ENCODE measurements at places on chromosomes 3 and 15.

GRCh38 chr15:49927189-49927861, 191.7 kb downstream of the ATP8B4 start:
- no peak for DNase-seq

DNA sequence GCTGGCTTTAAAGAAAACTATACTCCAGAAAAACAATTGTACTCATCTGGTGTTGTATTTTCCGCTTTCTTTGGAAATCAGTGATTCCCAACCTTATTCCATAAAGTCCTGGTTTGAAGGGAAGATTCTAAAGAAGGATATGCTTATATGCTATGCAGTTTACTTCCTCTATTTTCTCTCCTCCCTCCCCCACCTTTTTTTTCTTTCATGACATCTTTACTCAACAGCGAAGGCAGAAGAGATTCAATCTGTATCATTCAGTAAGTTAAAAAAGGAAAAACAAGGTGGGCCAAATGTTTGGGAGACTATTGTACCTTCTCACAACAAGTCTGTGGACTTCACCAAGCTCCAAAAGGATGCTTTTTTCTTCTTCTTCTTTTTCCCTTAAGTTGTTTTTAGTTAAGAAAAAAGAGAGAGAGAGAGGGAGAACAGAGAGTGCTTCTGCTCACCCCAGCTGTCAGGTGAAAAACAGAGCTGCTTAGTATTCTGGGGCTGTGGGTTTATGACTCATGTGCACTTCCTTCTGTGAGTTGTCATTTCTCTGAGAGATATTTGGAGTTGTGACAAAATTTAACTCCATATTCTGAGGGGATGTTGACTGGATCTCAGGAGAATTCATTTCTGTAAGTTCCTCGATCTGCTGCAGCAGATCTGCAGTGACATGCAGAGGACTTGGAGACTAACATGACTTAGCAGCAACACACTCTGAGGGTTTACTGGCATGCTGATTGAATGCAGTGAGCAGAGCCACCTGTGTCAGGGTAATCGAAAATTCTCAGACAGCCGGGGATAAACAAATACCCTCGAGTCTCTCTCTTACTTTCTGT, 70.7 kb downstream of the SSR3 start:
- DNase-seq = peak; percentile 8

GRCh38 chr15:78715930-78716329, 74.9 kb upstream of the CHRNB4 start:
- DNase-seq = no peak

GRCh38 chr3:31377045-31377642, 155.6 kb upstream of the STT3B start:
- DNase-seq = no peak

DNA sequence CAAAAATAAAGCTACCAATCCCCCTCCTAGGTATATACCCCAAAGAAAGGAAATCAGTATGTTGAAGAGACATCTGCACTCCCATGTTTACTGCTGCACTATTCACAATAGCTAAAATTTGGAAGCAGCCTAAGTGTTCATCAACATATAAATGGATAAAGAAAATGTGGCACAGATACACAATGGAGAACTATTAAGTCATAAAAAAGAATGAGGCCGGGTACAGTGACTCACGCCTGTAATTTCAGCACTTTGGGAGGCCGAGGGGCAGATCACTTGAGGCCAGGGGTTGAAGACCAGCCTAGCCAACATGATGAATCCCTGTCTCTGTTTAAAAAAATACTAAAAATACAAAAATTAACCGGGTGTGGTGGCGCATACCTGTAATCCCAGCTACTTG, 10.0 kb upstream of the PTPN9 start:
- DNase-seq = no peak

- no peak for DNase-seq
Measured at GRCh38 chr3:141170678-141171295, 60.8 kb upstream of the PXYLP1 start.

Data from stimulated activated CD4-positive, alpha-beta T cell treated with anti-CD3 and anti-CD28 coated beads, Interleukin-12 subunit alpha, Interleukin-12 subunit beta, amount 100 ng/mL, for 24 hours (primary cell).